ENCODE measurements at places on chromosomes 7 and 10.

GRCh38 chr7:84110400-84110799 lies 84.2 kb downstream of the SEMA3A start:
- no peak for DNase-seq

DNA sequence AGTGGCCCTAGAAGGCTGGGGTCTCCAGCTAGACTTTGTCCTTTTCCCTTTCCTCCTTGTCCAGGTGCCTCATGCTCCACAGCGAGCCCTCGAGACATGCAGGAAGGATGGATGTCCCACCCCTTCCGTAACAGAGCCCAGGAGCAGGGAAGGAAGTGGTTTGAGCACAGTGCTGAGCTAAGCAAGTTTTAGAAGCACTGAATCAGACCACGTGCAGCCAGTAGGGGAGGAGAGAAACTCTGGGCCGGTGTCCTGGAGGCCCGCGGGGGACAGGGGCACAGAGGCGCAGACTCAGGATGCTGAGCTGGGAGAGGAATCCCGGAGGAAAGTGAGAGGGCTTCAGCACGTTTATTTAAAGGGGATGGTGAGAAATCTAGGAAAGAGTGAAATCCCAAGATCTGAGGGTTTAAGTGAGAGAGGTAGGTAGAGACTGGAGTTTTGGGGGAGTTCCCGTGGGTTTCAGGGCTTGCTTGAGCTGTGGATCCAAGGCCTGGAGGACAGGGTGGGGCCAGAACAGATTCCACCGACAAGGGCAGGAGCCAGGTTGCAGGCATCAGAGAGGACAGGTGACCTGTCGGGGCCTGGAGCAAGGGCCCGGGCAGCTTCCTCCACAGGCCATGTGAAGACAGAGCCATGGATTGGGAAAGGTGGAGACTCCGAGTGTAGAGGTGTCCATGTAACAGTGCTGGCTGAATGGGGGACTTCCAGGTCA lies 4.4 kb upstream of the IRF5 start:
- peak; percentile 57 for DNase-seq

- DNase-seq = no peak
Measured at GRCh38 chr7:18497800-18498199, 2.3 kb downstream of the HDAC9 start.

DNA sequence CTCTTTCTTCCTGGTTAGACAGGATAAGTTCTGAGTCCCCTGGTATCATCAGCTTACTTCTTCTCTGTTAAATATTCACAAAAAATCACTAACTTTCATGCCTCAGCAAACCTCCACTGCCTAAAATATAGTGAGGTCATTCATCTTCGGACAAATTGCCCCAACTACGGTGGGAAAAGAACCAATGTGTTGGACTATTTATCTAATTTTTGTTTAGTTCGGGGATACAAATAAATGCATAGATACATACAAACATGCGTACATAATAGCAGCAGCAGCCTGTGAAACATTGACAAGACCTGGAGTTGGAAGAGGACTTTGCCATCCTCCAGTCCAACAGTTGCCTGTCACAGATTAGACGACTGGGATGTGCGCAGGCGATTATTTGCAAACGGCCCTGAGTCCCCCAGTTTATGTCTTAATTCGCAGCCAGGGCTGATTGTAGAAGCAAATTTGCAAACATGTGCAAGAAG lies 51.5 kb downstream of the EGFR start:
- no peak for DNase-seq

DNA sequence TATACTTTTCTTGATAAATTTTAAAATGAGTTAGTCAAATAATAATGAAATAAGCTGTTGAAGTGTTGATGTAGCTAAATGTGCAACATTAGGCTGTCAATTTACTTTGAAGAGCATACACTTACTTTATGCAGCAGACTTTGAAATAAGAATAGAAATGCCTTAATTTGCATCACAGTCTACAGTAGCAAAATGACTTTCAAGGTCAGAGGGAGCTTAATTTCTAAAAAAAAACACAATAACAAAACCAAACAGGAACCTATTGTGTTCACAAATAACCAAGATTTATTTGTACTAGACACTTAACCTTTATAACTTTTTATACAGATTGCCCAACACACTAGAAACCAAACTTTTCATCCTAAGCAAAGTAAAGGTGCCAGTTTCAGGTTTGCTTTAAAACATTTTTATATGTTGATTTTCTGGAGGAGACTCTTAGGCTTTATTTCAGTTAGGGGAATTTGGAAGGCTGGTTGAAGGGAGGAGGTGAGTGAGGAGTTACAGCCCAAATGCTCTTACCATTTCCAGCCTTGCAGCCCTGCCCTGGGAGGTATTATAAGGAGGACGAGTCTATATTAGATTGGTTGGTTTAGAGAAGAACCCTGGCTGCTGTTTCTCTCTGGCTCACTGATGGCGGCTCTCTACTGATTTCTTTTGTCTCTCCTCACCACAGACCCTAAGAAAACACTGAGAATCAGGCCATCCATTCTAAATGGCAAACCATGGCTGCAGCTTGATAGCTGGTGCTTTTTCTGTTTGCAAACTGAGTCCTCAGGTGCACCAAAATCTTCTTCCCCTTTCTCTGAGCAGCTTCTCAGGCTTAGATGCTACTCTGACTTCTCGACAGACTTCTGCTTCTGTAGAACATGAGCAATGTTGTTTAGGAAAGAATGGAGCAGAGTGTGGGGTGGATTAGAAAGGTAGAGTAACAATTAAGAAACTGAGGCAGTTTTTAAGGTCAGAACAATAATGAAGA lies 55.2 kb upstream of the RPA3 start:
- DNase-seq = no peak

DNA sequence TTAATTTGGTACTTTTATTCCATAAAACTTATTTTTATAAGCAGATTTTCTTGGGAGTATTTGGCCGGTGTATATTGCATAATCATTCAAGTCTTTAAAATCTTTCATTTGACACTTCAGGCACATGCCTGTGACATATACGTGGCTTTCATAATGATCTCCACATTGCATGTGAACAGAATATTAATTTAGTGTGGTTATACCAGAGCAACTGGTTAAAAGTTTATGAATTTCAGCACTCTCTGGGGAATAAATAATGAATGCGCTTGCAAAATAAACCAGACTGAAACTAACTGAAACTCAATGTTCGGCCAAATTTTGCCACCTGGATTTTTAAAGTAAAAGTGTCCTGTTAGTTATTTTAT lies 242.3 kb downstream of the GLI3 start:
- no peak for DNase-seq

DNA sequence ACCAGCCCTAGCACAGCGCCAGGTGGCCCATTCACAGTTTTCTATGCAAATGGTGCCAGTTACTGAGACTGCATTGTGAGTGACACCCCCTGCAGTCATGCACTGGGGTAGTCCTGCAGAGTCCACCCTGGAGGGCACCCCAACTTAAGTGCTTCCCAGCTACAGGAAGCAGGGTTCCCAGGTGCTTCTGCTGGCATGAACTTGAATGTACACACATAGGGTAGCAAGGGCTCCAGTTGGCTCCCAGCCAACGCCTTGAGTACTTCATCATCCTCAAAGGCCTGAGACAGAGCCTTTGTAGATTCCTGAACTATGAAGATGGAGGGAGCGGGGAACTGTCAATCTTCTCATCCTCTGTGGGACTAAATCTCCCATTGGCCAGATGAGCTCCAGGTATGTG lies 11.5 kb upstream of the NPFFR1 start:
- no peak for DNase-seq

GRCh38 chr10:7998831-7999230 lies 55.7 kb upstream of the GATA3 start:
- no peak for DNase-seq

DNA sequence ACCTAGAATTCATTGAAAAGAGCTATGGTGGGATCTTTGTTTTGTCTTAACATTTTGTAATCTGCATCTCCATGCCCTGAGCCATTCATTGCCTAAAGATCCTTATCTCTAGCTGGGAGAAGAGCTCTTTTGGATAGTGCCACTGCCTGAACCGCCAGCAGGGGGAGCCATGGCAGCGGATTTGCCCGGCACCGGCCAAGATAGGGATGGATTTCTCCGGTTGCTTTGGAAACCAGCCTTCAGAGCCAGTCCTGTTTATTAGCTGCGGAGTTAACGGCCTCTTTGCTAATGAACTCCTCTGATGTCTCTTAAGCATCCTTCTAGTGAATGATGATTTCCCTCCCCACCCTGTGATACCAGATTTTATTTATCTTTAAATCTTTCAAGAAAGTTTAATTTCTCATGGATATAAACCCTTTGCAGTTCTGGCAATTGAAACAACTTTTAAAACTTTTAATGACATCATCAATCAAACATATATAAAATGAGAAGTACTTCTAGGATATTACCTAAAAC lies 58.2 kb upstream of the LYZL2 start:
- peak; percentile 93 for DNase-seq
